ENCODE measurements at places on chromosomes 13 and 19.

DNA sequence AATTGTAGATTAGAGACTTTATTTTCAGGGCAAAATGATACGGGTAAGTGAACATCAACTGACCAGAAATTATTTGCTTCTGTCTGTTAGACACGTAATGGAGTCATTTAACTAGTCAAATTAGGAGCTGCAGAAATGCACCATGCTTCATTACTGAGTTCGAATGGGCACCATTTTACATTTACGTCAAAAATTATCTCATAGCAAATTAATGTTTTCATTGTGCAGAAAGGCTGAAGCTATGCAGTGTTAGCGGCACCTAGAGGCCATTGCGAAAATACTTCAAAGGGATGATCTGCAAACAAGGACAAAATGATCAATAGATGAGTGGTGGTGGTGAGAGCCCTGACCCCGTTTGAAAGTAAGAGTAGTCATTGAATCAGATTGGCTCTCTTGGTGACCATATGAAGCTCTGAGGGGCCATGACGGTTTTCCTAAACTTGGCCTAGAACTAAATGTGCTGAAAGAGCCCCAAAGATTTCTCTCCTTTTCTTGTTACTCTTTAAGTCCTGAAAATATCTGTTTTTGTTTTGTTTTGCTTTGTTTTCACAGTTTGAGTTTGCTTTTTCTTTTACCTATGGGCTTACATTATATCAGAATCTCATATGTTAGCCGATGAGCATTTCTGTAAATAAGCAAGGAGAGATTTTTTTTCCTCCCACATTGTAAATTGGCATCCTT lies 277.9 kb downstream of the ZNF536 start:
- no peak for DNase-seq

DNA sequence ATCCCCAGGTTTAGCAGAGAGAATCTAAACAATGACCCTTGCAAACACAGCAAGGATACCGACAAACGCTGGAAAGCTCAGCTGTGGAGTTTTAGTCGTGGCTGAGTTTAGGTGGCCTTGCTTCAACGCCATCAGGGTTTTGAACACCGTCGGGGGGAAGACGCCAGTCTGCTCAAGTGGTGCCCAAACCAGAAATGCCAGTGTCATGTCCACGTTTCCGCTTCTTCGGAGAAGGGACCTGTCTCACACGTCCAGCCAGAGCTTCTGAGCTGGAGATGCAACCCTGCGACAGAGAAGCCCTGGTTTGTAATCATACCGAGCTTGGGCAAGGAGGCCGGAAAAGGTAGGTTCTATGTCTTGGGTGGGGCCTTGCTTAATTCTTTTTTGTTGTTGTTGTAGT lies 42.6 kb upstream of the ATP11A start:
- no peak for DNase-seq

DNA sequence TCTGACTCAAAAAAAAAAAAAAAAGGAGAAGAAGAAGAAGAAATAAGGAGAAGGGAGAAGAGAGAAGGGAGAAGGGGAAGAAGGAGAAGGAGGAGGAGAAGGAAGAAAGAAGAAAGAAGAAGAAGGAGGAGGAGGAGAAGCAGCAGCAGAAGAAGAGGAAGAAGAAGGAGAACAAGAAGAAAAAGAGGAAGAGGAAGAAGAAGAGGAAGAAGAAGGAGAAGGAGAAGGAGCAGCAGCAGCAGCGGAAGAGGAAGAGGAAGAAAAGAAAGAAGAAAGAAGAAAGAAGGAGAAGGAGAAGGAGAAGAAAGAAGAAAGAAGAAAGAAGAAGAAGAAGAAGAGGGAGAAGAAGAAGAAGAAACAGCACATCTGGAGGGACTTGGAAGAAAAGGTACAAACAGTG lies 4.1 kb upstream of the CNN1 start:
- DNase-seq, result no peak

GRCh38 chr13:107852072-107852471 lies 363.3 kb downstream of the LIG4 start:
- DNase-seq, result no peak

DNA sequence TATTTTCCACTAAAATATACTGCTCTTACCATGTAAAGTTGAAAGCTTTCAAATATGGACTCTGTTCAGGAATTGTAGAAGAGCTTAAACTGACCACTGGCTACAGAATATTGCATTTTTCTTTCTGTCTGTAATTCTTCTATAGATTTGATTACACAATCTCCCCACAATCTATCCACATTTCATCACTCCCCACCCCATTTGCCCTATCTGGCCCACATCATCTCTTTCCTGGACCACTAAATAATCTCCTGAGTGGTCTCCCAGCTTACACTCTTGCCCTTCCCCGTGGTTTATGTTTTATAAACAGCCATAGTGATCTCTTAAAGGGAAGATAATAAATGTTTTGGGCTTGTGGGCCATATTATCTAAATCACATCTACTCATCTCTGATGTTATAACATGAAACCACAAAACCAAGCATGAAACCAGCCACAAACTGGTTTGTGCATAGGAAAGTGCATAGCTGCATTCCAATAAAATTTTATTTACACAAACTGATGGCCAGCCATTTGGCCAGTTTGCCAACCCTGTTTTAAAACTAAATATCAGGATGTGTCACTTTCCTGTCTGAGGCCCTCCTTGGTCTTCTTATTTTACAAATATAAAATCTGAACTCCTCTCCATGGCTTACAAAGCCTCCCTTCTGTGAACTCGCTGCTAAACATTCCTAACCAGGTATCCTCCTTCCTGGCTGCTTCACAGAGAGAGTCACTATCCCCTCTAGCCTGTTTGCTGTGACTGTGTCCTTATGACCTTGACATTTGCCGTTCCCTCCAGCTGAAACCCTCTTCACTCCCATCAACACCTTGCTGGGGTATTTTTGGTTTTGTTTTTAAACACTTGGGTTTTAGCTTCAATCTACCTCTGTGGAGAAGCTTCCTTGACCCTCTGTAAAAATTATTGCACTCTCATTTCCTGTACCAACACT lies 500.9 kb downstream of the GPC6 start:
- DNase-seq, result no peak

DNA sequence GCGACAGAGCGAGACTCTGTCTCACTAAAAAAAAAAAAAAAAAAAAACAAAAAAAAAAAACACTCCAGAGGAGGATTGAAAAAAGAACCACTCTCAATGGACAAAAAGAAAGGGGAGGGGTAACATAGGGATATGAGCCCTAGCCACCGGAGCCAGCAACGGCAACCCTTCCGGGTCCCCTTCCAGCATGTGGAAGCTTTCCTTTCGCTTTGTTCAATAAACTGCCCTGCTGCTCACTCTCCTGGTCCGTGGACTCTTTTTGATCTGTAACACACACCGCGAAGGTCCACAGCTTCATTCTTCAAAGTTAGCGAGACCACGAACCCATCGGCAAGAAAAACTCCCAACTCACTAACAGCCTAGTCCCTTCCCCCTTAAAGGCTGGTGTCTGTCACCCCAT lies 1.0 kb upstream of the REX1BD start:
- DNase-seq, result no peak

GRCh38 chr19:54002495-54003315 lies 11.3 kb downstream of the CACNG6 start:
- no peak for DNase-seq

- DNase-seq, result no peak
These were observed 120.1 kb upstream of the CSNK1A1L start for GRCh38 chr13:37225414-37226070.

DNA sequence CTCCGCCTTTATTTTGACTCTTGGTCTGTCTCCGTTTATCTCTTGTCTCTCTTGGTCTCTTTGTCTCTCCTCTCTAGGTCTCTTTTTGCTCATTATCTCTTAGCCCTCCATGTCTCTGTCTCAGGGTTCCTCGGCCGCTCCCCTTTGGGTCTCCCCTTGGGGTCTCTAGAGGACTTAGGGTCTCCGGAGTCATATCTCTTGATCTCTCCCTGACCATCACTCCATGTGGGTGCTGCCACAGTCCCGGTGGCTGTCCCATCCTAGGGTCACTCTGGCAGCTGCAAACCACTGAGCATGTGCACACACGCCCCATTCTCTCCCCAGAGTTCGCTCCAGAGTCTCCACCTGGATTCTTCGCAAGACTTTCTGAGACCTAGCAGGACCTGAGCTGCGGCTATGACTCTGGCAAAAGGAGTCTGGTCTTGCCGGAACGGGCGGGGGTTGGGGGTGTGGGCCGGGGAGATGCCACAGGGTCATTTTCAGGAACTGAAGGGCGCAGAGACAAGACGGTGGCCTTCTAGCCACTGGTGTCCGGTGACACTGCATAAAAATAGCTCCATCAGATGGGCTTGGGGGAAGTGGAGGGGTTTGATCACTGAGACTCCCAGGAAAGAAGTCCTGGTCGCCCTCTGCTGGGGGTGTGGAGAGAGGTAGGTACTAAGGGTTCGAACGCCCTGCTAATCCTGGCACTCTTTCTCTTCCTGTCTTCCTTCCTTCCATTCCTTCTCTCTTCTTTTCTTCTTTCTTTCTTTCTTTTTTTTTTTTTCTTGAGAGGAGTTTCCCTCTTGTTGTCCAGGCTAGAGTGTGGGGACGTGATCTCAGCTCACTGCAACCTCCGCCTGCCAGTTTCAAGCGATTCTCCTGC lies 1.2 kb upstream of the KCNA7 start:
- no peak for DNase-seq

- DNase-seq, result no peak
These were observed 13.1 kb downstream of the C19orf47 start for GRCh38 chr19:40335101-40335500.

GRCh38 chr19:46482631-46483030 lies 11.3 kb upstream of the PNMA8A start:
- no peak for DNase-seq

GRCh38 chr13:113110852-113111315 lies 5.3 kb downstream of the F7 start:
- no peak for DNase-seq

DNA sequence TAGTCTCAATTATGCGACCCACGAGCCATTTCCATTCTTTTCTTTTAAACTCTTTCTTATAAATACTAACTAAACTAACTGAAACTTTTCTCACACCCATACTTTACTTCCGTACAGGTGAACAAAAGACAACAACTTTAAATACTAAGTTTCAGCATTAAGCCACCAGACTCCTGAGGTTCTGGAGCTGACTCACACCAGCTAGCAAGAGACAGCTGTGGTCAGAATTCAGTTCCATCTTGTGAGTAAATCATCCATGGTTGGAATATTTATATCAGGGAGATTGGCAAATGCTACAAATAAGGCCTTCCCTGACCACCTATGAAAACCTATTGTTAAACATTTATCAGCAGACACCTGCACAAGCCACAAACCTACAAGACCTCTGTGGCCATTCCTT lies 897.0 kb downstream of the EFNB2 start:
- DNase-seq, result no peak

DNA sequence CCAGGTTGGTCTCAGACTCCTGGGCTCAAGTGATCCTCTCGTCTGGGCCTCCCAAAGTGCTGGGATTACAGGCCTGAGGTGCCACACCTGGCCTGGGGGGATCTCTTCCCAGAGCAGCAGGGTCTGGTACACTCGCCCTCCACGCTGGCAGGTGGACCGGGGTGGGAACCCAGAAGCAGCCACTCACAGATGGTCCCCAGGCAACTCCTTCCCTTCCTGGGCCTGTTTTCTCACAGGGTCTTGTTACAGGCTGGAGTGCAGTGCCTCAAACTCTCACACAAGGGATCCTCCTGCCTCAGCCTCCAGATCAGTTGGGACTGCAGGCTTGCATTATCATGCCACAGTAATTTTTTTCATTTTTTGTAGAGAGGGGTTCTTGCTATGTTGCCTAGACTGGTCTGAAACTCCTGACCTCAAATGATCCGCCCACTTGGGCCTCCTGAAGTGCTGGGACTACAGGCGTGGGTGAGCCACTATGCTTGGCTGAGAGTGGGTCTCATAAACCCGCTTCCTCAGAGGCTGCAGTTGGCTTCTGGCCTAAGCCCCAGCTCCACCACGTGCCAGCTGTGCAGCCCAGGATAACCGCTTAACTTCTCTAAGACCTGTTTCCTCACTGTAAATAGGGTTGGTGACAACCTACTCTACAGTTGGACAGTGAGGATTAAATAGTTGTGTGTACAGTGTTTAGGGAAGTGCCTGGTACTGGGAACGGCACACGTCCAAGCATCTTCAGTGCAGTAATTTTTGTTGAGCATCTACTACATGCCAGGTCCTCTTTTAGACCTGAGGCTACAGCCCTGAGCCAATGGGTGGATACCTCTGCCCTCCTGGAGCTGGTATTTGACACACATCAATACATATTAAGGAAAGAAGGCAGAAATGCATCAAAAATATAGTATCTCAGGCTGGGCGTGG lies 871 bp upstream of the CCER2 start:
- no peak for DNase-seq

DNA sequence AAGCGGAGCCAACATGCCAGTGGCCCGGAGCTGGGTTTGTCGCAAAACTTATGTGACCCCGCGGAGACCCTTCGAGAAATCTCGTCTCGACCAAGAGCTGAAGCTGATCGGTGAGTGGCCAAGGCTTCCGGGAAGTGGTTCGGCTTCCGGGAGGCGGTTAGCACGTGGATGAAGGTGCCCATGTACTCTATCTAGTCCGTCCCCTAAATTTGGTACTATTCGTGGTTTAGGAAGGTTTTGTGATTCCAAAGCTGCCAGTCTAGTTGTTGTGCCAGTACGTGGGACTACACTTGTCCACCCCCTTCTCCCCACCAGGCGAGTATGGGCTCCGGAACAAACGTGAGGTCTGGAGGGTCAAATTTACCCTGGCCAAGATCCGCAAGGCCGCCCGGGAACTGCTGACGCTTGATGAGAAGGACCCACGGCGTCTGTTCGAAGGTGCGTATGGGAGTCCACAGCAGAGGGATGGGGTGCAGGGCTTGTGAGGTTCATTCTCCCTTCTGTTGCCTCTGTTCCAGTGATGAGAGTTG lies 579 bp downstream of the RPS9 start:
- DNase-seq, result no peak

DNA sequence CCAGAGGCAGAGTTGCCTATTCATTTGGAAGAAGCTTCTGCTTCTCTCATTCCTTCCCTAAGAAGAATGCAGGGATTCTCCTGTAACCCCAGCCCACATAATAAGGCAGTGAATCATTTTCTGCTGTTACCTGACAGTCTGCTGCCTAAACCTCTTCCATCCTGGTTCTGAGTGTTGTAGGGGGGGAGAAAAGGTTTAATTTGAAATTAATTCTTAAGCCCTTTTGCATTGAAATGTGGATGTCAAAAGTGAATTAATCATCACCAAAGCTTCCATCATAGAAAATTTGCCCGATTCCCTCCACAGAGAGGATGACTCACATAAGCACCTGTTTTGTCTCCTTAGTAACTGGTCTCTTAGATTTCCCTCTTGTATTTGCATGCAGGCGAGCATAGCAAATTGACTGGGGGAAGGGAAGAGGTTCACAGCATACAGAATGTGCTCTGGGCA lies 146.7 kb upstream of the FNDC3A start:
- DNase-seq, result no peak

DNA sequence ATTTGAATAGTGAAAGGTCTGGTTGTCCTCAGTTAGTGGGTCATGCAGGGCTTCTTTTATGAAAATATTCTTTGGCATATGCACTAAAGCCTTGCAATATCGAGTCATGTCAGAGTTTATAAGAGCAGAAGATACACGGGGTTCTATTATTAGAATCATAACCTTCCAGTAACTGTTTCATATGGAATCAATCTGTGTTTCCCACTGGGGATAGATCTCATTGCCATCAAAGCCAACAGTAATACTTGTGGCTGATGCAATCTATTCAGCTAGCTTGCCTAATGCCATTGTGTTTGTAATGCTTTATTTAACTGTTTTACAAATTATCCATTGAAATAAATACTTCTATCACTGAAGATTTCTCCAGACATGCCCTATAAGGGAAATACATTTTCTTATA lies 746.9 kb upstream of the PCDH9 start:
- DNase-seq, result no peak

GRCh38 chr19:48571378-48572162 lies 19.6 kb downstream of the SULT2B1 start:
- DNase-seq, result no peak

GRCh38 chr19:17402982-17403855 lies 2.2 kb downstream of the BST2 start:
- DNase-seq, result no peak

- DNase-seq, result no peak
These were observed 41.5 kb upstream of the TSC22D1 start for GRCh38 chr13:44617648-44618047.
